ENCODE measurements at places on chromosomes 16 and 17.
A peak's percentile ranks its signal among the peaks of the same experiment; 100 is the strongest.

DNA sequence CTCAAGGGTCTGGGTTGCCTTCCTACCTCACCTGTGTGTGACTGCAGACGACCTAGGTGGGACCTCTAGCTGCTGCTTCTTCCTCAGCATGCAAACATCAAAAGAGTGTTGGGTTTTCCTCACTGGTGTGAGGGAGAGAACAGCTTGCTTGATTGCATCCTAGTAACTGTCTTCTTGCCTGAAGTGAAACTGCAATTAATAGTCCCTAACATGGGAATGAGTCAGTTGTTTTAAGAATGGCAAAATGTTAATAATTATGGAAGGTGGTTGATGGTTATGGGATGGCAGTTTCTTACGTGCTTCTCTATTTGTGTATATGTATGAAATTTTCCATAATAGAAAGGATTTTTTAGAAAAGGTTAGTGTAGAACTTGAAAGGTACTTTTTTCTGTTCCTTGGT, 5.9 kb downstream of the POLR2C start:
- DNase-seq, result no peak

- DNase-seq, result no peak
Measured at GRCh38 chr17:68381076-68381900, 76.0 kb downstream of the WIPI1 start.

DNA sequence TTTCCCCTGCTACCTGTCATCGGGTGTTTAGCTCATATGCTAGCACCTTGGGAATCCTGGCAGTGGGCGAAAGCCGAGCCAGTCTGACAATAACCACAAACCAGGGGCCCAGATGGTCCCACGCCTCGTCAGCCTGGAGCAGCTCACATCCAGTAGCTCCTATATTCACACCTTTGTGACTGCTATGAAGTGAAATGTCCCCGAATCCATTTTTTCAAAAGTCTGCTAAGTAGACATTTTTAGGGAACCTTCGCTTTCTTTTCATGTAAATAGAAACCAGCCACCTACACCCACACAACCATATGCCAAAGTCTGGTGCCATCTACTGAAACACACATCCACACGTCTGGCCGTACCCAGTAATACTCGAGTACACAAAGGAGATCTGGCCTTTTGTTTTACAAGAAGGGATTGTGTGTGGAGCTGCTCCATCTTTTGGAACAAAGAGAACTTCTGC, 176.8 kb downstream of the SLC39A11 start:
- no peak for DNase-seq

DNA sequence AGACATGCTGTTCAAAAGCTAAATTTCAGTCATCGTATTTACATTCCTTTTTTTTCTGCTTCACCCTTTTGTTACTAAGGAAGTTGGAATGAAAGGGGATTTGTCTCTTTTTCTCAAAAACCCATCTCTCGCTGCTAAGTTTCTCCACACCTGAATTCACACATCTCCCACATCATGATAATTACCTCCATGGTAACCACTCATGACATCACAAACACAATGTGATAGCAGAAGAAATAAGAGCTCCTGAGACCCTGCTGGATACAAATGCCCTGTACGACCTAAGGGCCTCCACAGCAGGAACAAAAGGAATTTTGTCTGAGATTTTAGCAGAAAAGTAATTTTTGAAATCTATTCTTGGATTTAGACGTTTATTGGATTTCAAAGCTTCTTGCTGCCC, 82.6 kb upstream of the GNAO1 start:
- peak; percentile 67 for DNase-seq

DNA sequence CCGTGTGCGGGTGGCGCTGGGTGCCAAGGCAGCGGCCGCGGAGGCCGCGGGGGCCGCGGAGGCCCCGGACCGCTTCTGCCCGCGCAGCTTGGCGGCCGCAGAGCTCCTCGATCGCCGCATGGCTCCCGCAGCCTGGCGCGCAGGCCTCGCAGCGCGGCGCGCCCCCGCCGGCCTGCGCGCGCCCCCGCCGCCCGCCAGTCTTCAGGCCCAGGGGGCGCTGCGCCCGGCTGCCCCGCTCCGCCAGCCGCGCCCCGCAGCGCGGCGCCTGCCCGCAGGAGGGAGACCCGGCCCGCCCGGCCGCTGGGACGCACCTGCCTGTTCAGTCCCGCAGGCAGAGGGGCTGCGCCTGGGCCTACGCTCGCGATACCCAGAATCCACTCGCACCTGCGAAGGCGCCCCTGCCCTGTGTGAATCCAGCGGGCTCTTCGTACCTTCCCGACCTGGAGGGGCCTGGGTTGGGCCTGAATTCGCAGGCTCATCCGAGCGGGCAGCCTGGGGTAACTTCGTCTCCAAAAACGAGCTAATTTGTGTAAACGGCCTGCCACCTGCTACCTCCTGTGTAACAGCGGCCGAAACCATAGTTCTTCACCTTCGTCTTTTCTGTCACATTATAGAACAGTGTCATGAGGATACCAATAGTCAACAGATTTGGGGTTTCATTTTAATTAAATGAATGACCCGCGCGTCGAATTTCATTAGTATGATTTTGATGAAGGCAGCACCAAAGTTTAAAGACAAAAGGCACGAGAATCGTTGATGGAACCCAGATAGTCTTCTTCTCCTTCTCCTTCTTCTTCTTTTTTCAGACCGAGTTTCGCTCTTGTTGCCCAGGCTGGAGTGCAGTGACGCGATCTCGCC, at the start of gene CENPV:
CENPV (minus strand) TSS at position 153 of the 858 bp plus-strand sequence; CDS start at position 120, 33 bp downstream.
- DNase-seq, result no peak

DNA sequence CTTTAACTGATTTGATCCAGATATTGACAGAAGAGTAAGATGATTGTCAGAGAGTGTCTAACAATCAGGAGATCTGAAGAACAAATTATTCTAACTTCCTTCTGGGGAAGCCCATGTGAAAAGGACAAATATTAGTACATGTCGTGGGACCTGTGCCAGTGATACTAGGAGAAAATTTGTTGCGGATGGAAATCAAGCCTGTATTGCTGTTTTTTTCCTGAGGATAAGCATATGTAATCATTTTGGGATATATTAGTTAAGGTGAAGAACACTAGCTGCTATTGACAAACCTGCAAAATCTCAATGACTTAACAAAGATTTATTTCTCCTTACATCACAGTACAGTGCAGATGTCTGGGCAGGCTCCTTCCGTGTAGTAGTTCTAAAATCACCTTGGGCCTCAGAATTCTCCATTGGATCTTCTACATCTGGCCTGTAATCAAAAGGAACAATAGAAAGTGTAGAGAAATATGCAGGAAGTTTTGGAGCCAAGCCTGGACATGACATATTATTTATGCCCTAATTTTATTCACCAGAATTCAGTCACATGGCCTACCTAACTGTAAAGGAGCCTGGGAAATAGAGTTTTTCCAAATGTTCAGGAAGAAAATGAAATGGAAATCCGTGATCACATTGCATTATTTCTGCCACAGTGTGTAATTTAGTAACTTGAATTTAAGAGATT, 58.3 kb downstream of the CYB561 start:
- no peak for DNase-seq

GRCh38 chr17:67381929-67382257, 4.8 kb downstream of the PITPNC1 start:
- no peak for DNase-seq

DNA sequence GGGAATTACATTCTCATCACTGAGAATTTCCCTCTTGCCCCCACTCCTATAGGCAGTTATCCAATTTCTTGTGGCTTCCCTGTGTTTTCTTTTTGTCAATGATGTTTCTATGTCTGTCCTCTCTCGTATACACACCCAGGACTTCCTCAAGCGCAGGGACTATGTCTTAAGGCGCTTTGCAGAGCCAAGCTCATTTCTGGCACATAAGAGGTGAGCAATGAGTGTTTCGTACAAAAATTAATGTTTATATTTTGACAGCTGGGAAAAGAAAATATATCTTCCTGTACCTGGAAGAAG, 947 bp downstream of the DDX42 start:
- DNase-seq, result no peak

- DNase-seq, result no peak
Measured at GRCh38 chr17:46841561-46842379, 9.6 kb upstream of the WNT9B start.

- DNase-seq, result no peak
Measured at GRCh38 chr16:83743241-83743640, 64.5 kb upstream of the HSBP1 start.

GRCh38 chr16:85258166-85258565, 145.9 kb upstream of the CIBAR2 start:
- no peak for DNase-seq

DNA sequence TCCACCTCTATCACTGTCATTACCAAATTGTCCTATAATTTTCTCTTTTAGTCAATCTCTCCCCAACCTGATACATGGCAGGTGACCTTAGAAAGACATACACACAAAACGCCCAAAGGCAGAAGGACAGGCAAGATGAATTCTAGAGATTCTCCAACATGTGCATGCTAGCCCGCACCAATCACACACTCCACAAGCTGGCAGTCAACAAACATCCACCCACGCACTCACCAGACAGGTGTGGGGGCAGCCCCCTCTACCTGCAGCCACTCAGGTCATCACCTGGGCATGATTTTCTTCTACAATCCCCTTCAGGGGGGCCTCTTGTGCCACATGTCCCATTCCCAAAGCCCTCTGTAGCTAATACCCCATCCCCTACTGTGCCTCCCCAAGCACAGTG, 9.5 kb downstream of the MPP2 start:
- DNase-seq, result no peak

GRCh38 chr17:48215583-48216139, 108.1 kb downstream of the SNX11 start:
- no peak for DNase-seq

GRCh38 chr17:17196776-17197175, 9.4 kb downstream of the PLD6 start:
- DNase-seq, result no peak

- no peak for DNase-seq
Measured at GRCh38 chr16:11869353-11870228, 18.2 kb upstream of the RSL1D1 start.

- no peak for DNase-seq
Measured at GRCh38 chr17:43211480-43212402, at the start of gene TMEM106A. Gene TMEM106A (plus strand): TSS chr17:43211875. CDS start chr17:43213042, 1,167 bp downstream.

- no peak for DNase-seq
Measured at GRCh38 chr16:71658771-71659170, 32.8 kb downstream of the MARVELD3 start.

DNA sequence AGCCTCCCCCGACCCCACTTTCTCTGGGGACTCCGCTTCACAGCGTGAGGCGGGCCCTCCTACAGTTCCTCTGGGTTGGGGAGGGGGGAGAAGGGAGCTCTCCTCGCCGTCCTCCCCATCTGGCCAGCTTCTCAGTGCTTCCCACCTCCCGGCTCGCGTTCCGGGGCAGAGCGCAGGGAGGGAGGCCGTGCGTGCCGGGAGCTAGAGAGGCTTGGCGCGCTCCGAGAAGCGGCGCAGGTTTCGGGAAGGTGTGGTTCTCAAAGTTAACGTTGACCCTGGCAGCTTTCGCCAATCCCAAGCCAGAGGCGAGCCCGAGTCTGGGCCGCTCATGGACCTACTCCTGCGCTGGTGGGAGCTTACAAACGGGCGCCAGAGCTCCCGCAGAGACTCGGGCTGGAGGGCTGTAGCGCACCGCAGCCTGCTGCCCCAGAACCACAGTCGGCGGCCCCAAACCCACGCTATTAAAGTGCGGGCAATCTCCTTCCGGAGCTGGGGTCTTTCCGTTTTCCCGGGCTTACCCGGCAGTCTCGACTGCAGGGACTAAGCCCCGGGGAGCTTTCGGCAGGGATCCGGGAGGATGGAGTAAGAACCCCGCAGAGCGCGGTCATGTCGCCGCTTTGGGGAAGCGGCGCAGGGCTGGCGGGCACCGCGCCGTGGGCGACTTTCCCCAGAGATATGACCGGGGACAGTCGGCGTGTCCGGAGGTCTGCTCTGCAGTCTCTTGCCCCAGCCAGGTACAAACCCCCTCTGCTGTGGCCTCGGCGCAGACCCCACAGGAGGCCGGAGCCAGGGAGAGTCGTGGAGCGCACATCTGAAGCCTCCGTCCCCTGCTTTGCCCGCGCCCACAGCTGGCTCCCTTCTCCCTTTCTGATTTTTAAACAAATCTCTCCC, 787 bp downstream of the CDH11 start:
- DNase-seq, result no peak

GRCh38 chr16:54595621-54596020, 309.0 kb upstream of the IRX3 start:
- no peak for DNase-seq

- no peak for DNase-seq
Measured at GRCh38 chr17:14042411-14042810, 26.9 kb upstream of the COX10 start.

DNA sequence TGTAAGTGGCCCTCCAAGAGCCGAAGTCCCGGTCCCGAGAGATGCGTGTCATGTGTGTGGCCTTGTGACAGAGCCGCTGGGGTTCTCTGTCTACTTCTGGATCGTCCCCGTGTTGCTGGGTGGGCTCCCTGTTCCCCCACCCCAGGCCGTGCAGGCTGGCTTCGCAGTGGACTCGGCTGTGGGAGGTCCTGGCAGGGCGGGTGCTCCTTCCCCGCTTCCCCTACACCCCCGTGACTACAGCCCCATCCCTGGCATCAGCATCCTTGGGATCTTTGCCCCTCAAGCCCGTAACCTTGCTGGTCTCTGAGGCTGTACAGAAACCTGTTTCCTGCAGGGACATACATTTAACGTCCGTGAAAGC, 136.3 kb downstream of the BANP start:
- DNase-seq, result no peak

DNA sequence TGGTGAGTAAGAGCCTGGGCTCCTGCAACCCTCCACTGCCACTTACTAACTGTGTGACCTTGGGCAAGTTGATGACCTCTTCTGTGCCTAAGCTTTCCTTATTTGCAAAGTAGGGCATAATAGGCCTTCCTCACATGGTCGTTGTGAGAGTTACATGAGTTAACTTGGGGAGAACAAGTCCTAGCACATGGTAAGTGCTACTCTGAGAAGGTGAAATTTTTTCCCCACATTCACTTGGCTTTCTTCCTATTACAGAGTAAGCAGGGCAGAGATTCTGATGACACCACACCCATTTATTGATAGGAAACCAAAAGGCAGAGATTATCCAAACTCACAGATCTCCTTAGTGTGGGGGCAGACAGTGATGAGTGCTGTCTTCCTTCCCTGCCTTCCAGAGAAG, 1.6 kb downstream of the KCNH4 start:
- no peak for DNase-seq

DNA sequence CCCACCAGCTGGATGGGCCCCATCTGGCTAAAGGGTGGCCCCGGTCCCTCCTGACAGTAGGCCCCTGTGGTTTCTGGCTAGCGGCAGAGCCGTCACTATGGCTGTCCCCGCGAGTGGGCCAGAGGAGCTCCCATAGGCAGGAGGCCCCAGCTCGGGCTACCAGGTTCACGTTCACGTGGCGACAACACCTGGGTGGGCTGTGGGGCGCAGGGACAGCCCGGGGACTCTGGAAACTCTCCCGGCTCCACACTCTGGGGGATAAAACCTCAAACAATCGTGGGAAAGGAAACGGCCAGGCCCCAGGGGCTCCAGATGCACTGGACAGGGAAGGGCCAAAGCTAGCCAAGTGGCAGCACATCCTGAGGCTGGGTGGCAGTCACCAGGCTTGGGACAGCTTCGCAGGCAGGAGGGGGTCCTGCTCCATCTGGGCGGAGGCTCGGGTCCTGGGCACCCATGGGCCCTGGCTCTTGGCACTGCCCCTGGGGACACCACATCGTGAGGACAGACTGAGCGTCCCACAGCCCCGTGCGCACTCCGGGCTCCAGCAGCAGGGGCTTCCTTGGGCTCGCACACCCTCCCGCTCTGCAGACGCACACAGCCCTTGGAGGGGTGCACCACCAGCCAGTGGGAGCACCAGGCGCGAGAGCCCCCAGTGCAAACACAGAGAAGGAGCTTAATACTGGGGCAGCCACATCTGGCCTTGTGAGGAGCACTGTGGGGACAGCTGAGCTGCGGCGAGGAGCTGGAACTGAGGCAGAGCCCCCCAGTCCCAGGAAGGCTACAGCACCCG, 4.4 kb downstream of the RNF166 start:
- DNase-seq, result no peak

Measured in NCI-H1436 treated with DMSO at 0.1 percent for 48 hours (cell line).